Liver (tissue), 10 donors: ENCODE measurements at places on chromosomes 5 and 9.
A peak's percentile ranks its signal among the peaks of the same experiment; 100 is the strongest.

DNA sequence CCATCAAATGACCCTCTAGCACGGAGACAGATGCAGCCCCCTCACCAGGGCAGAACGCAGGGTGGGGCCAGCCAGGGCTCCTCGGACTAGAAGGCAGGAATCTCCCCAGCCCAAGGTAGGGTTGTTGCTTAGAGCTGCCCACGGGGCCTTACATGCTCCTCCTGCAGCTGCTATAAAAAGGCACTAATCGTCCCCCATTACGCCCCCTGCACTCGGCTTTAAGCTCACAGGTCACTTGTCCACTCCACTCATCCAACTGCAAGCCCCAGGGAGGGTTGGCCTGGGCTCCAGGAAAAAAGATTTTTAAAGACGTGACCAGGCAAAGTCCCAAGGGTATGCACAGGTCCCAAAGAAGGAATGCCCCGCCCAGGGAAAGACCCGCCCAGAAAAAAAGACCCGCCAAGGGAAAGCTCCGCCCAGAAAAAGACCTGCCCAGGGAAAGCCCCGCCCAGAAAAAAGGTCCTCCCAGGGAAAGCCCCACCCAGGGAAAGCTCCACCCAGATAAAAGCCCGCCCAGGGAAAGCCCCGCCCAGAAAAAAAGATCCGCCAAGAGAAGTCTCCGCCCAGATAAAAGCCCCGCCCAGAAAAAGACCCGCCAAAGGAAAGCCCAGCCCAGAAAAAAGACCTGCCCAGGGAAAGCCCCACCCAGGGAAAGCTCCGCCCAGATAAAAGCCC is 11.1 kb downstream of the GRIN1 start:
- H3K27me3 ChIP-seq = no peaks in the 10 kb centered on the region
- H3K27ac ChIP-seq = no peak overlapping the region
- no peak overlapping the region for H3K4me3 ChIP-seq
- no peak for DNase-seq
- no peaks in the 10 kb centered on the region for H3K36me3 ChIP-seq

- DNase-seq = no peak
- H3K4me3 ChIP-seq = no peak overlapping the region
- no peaks in the 10 kb centered on the region for H3K36me3 ChIP-seq
These were observed 13.3 kb upstream of the OTULINL start for GRCh38 chr5:14568333-14568732.

- H3K36me3 ChIP-seq = no peaks in the 10 kb centered on the region
- no peak for DNase-seq
- H3K27ac ChIP-seq = no peak overlapping the region
- H3K4me3 ChIP-seq = no peak overlapping the region
These were observed 74.8 kb downstream of the ICE1 start for GRCh38 chr5:5497152-5497788.

DNA sequence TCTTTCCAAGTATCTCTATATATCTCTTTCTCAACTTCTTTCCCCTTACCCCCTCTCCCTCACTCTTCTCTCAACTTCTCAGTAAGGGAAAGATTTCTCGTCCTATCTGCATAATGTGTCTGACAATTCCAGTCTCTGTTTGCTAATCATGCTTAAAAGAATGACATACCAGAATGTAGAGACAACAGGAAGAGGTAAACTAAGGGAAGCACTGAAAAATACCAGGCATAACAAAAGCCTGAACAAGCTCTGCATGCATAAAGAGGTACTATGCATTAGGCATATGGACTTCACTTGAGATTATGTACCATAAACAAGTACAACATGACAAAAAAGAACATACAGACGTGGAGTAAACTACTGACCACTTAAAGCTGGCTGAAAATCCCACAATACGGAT is 62.6 kb downstream of the SEMA5A start:
- DNase-seq = no peak
- no peak overlapping the region for H3K27ac ChIP-seq
- no peaks in the 10 kb centered on the region for H3K27me3 ChIP-seq
- no peaks in the 10 kb centered on the region for H3K4me1 ChIP-seq

DNA sequence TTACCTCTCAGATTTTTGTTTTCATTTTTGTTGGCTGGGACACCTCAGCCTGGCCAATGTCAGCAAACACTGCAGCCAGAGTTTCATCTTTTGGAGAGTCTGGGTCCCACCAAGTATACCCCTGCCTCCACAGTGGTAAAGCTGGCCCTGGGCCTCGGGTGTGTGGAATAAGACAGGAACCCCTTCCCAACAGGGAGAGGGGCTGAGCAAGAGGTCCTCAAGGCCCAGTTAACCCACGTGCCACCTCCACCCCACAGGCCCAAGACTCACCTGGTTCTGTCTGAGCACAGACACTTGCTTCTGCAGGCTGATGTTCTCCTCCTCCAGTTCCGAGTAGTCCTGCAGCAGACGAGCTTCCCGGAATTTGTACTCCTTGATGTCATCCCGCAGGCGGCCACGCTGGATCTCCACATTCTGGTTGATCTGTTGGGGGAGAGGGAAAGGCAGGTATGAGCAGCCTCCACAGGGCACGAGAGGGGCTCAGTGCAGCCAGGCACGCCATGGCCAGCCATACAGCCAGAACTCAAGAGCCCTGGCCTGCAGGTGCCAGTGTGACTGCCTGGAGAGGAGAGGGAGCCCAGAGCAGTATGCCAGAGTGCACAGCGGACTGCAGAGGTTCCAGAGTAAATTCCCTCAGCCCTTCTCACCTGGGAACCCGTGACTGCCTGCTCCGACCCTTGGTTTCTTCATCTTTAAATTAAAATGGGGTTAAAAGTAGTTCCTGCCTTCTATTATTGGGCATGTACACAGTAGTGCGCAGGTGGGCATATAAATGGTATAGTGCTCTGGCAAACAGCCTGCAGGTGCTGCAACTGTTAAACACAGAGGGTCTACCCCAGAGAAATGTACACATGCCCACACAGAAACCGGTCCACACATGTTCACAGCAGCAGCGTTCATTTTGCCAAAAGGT is 42.0 kb downstream of the BICD2 start:
- H3K4me3 ChIP-seq = no peak overlapping the region
- DNase-seq = peak; percentile 22
- no peaks in the 10 kb centered on the region for H3K4me1 ChIP-seq
- peaks cover 5% of the 10 kb centered on the region for H3K36me3 ChIP-seq

GRCh38 chr5:92023141-92023471 is 640.0 kb upstream of the ARRDC3 start:
- no peaks in the 10 kb centered on the region for H3K27me3 ChIP-seq
- no peak overlapping the region for H3K27ac ChIP-seq
- no peak for DNase-seq
- no peaks in the 10 kb centered on the region for H3K36me3 ChIP-seq
- H3K4me1 ChIP-seq = no peaks in the 10 kb centered on the region

GRCh38 chr5:172951371-172952033 is 7.7 kb upstream of the RPL26L1 start:
- H3K4me3 ChIP-seq = no peak overlapping the region
- H3K4me1 ChIP-seq = no peaks in the 10 kb centered on the region
- H3K36me3 ChIP-seq = peaks cover 27% of the 10 kb centered on the region
- no peaks in the 10 kb centered on the region for H3K27me3 ChIP-seq
- no peak overlapping the region for H3K27ac ChIP-seq
- DNase-seq = no peak

DNA sequence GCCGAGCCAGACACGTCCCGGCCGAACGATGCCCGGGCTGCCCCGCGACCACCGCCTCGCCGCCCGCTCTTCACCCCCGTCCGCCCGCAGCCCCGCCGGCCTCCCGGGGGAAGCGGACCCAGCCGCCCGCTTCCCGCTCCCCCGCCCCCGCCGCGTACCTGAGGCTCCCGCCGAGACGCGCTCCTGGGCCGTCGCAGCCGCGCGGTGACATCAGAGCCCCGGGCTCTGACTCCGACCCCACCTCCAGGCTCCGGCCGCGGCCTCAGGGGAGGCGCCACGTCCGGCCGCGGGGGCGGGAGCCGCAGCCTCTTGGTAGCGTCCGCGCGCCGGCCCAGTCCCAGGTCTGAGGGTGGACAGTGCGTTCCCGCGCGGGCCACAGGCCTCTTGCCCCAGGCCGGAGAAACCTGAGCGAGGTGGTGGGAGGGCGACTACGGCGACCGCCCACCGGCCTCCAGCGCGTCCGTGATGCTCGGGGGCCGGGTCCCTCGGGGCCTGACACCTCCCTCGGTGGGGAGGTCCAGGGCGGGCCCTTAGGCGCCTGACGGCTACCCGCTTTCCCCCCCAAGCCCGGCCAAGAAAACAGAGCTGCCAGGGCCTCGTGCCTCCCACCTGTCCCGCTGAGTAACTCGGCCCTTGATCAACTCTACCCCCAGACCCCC is at the start of gene SHROOM1:
TSS of gene SHROOM1 (minus strand) at position 212 of the 659 bp plus-strand sequence. CDS start 4,507 bp downstream, outside the sequence.
- H3K4me1 ChIP-seq = peaks cover 16% of the 10 kb centered on the region
- H3K27me3 ChIP-seq = no peaks in the 10 kb centered on the region
- peak; percentile 65 for DNase-seq

DNA sequence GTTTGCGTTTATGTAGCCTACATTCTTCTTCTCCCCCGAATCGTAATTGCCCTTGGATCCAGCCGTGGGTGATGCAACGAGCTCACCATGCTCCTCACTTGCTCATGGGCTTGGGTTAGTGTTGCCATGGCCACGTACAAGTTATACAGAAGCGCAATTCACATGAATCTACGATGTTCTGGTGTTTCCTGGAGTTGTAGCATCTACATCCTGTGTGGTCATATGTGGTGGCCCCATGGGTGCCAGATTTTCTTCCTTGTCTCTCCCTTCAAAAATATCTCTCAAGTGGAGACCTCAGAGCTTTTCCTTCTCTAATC is 115.3 kb downstream of the TLE4 start:
- H3K27ac ChIP-seq = no peak overlapping the region
- H3K4me1 ChIP-seq = no peaks in the 10 kb centered on the region
- H3K27me3 ChIP-seq = no peaks in the 10 kb centered on the region
- DNase-seq = no peak
- no peak overlapping the region for H3K4me3 ChIP-seq

GRCh38 chr5:127826011-127826410 is 122.8 kb downstream of the CCDC192 start:
- H3K4me1 ChIP-seq = no peaks in the 10 kb centered on the region
- no peaks in the 10 kb centered on the region for H3K36me3 ChIP-seq
- H3K27ac ChIP-seq = no peak overlapping the region
- H3K4me3 ChIP-seq = no peak overlapping the region
- H3K27me3 ChIP-seq = no peaks in the 10 kb centered on the region

DNA sequence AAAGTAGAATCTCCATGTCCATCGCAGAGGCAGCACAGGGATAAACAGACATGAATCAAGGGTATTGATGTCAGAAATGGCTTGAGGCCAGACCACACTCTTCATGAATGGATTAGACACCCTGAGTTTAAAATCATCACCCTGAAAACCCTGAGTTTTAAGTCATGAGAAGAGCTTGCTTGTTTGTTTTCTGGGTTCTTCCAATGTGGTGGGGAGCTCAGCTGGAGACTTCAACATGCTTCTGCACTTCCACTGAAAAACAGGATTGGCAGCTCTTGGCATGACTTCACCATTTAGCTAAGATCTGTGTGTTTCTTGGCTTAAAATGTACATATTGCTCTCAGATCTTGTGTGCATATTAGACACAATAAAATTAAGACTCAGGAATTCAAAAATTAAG is 9.8 kb downstream of the GCNT4 start:
- peaks cover 10% of the 10 kb centered on the region for H3K4me1 ChIP-seq
- no peaks in the 10 kb centered on the region for H3K36me3 ChIP-seq
- DNase-seq = no peak
- H3K27me3 ChIP-seq = no peaks in the 10 kb centered on the region

GRCh38 chr9:71721855-71722254 is 46.5 kb downstream of the CEMIP2 start:
- peaks cover 37% of the 10 kb centered on the region for H3K4me1 ChIP-seq
- H3K36me3 ChIP-seq = peaks cover 26% of the 10 kb centered on the region
- no peak overlapping the region for H3K4me3 ChIP-seq
- H3K27me3 ChIP-seq = no peaks in the 10 kb centered on the region

GRCh38 chr5:2534251-2534650 is 217.2 kb downstream of the IRX2 start:
- DNase-seq = no peak
- H3K4me1 ChIP-seq = no peaks in the 10 kb centered on the region
- no peak overlapping the region for H3K27ac ChIP-seq

DNA sequence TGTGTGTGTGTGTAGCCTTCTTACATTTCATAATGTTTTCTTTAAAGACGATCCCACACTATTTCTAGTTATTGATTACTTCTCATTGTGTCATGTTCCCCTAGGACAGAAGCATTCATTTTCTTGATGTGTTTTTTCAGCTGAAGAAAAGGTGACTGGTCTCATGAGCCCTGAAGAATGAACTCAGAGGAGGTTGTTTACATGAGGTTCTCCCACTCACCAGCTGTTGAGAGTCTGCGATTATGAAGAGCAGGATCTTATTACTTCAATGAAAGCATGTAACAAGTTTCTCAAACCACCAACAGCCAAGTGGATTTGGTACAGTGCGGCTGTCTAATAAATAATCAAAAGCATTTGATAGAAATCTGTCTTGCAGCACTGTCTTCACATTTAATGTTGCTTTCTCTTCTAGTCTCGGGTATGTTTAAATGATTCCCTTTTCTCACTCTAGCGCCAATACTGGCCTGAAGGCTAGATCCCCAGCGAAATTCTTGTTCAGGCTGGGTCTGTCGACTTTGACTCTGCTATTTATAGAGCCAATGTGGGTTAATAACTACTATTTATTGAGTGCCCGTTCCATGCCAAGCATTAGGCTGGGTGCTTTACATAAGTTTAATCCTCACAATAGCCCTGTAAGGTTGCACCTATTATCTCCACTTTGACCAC is 9.6 kb upstream of the FSD1L start:
- no peaks in the 10 kb centered on the region for H3K36me3 ChIP-seq
- H3K27ac ChIP-seq = peak overlapping the region; percentile 17
- H3K4me3 ChIP-seq = peak overlapping the region; percentile 4
- H3K27me3 ChIP-seq = no peaks in the 10 kb centered on the region
- peaks cover 15% of the 10 kb centered on the region for H3K4me1 ChIP-seq

DNA sequence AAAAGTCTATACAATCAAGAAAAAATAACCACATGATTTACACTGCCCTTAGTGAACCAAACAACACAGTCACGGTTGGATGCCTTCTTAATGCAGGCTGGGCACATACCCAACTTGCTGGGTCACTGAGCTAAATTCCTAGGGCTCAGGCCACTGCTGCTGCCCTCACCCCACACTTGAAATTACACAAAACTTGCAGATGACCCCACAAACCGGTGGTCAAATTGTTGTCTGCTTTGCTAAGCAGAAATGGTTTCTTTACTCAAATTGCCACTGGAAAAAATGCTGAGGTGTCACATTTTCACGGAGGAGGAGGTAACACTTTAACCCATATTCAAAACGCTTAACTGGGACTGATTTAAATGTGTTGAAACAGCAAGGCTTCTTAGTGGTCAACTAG is 62.4 kb downstream of the HMHB1 start:
- no peaks in the 10 kb centered on the region for H3K4me1 ChIP-seq

GRCh38 chr9:129583308-129584038 is 37.4 kb downstream of the C9orf50 start:
- H3K4me3 ChIP-seq = no peak overlapping the region
- DNase-seq = no peak
- H3K4me1 ChIP-seq = no peaks in the 10 kb centered on the region
- H3K36me3 ChIP-seq = no peaks in the 10 kb centered on the region
- H3K27me3 ChIP-seq = no peaks in the 10 kb centered on the region

- no peak overlapping the region for H3K4me3 ChIP-seq
- DNase-seq = no peak
- no peaks in the 10 kb centered on the region for H3K36me3 ChIP-seq
- no peak overlapping the region for H3K27ac ChIP-seq
- H3K27me3 ChIP-seq = no peaks in the 10 kb centered on the region
These were observed 463.7 kb downstream of the TMEM232 start for GRCh38 chr5:110262749-110263148.
